NCI-H187 (cell line): ENCODE measurements at places on chromosomes 4 and X.

- DNase-seq, result no peak
Measured at GRCh38 chr4:129788486-129788885, 692.5 kb downstream of the C4orf33 start.

GRCh38 chr4:153010146-153010545 lies 74.0 kb downstream of the FHDC1 start:
- no peak for DNase-seq

DNA sequence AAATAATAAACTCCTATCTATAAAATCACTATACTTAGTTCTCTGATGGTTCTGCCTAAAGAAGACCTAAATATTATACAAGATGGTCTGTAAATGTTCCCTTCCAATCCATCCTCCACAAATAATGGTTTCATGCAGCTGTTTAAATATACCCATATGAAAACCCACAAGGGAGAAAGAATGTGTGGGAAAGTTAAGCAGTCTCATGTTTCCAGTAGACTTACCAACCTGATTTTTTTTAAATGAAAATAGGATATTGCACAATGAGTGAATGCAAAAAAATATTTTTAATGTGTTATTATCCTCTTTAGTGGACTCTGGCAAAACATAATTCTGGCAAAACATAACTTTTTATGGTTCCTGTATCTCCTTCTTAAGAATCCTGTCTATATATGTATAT lies 23.3 kb downstream of the CAMK2D start:
- DNase-seq, result no peak

- no peak for DNase-seq
Measured at GRCh38 chrX:17617806-17618205, 119.5 kb upstream of the SCML1 start.
